ENCODE measurements at places on chromosomes 7 and 10.

DNA sequence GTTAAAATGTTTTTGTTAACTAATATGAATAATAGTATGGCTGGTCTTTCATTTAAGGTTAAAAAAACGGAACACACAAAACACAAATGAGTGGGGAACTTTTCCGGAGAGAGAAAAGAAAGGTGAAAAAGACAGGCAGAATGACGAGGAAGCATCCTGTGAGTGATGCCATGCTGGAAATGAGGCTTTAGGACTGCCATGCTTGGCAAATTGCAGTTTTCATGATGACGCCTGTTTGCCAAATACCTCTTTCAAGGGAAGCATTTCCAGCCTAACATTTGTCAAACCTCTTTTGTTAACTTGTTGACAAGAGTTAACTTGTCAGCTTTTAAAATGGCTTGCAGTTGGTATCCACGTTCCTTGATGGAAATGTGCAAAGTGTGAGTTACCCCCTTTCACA, 127.5 kb downstream of the RSU1 start:
- no peak for DNase-seq

GRCh38 chr10:21518149-21518640, 7.3 kb downstream of the SKIDA1 start:
- DNase-seq, result no peak

GRCh38 chr7:30411897-30412296, 66.7 kb downstream of the NOD1 start:
- no peak for DNase-seq

- no peak for DNase-seq
These were observed 73.5 kb downstream of the CDK6 start for GRCh38 chr7:92762851-92763250.

DNA sequence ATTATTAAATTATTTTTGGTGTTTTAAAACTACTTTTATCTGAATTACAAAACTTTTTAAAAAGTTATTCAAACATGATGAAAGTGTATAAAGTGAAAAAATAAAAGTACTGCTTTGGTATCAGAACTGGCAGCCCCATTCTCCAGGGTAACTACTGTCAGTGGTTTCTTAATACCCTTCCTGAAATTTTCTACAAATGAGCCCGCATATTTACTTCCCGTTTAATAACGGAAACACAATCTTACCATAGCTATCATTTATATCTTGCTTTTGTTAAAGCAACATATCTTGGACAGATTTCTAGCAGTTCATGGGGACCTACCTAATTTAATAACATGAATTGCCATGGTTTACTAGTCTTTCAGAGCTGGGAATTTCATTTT, 249.9 kb downstream of the RNLS start:
- DNase-seq, result no peak
